ENCODE measurements at places on chromosomes 3 and 15.
A peak's percentile ranks its signal among the peaks of the same experiment; 100 is the strongest.

DNA sequence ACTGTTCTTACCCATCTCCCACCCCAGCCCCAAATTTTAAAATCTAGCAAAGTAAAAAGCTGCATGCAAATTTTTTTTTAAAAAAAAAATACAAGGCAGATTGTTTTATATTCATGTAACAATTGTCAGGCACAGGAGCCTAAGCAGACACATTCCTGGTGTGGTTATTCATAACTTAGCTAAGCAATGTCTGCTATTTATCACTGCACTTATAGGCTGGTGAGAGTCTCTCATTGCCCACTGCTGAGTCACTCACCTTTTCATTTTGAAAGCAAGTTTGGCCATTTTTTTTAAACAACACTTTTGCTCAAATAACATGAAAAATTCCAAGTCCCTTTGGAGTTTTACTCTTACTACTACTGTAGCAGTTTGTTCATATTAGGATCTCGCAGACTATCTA, 413.9 kb downstream of the RBMS3 start:
- DNase-seq: peak; percentile 92

GRCh38 chr15:70492240-70493177, 270.8 kb downstream of the UACA start:
- peak; percentile 100 for DNase-seq

GRCh38 chr3:197168606-197169005, 129.8 kb downstream of the DLG1 start:
- DNase-seq: peak; percentile 44

DNA sequence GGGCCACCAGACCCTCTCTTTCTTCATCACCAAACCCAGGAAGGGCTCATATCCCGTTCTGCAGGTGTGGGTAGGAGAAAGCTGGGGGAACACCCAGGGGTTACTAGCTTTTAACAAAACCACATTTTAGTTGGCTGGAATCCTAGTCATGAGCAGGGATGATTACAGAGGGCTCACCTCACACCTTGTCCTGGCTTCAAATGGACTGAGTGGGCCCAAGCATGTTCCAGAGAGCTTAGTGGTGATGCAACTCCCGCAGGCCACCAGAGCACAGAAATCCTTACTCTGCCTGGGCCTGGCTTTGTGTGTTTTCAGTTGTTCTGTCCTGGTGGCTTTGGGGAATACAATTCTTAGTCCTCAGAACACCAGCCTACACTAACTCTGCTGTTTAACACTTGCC, 56.8 kb upstream of the RYK start:
- no peak for DNase-seq

- DNase-seq: peak; percentile 65
Measured at GRCh38 chr15:56608140-56608778, 125.0 kb downstream of the ZNF280D start.

DNA sequence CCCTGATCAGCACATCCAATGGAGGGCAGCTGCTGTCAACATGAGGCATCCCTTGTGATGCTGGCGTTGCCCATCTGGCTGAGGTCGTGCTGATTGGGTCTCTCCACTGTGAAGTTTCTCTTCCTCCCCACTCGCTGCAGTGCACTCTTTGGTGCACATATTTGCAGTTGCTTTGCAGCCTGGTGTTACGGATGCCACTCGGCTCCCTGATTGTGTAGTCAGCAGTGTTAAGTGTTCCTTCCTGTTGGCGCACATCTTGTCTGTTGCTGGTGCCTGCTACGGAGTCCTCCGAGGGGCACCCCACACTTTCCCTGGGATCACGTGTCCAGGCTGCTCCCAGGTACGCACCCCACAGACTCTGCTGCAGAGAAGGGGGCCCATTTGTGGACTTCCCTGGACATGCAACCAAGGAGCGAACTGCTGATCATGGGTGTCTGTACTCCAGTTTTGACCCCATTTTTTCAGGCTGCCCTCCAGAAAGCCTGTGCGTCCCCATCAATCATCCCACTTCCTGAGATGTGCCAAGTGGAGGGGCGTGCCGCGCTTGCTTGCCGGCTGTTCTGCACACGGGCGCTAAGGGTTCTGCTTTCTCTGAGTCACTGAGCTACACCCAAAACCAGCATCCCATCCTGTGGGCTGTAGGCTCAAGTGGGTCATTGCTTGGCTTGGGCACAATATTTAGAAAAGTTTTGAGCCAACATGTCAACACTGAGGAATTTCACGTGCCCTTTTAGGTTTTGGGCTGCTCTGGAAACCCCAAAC, 98.6 kb downstream of the FBLN2 start:
- DNase-seq: peak; percentile 91

- peak; percentile 15 for DNase-seq
Measured at GRCh38 chr15:69200832-69201745, 40.7 kb downstream of the GLCE start.

GRCh38 chr3:167030082-167030725, 349.9 kb downstream of the ZBBX start:
- DNase-seq: no peak

DNA sequence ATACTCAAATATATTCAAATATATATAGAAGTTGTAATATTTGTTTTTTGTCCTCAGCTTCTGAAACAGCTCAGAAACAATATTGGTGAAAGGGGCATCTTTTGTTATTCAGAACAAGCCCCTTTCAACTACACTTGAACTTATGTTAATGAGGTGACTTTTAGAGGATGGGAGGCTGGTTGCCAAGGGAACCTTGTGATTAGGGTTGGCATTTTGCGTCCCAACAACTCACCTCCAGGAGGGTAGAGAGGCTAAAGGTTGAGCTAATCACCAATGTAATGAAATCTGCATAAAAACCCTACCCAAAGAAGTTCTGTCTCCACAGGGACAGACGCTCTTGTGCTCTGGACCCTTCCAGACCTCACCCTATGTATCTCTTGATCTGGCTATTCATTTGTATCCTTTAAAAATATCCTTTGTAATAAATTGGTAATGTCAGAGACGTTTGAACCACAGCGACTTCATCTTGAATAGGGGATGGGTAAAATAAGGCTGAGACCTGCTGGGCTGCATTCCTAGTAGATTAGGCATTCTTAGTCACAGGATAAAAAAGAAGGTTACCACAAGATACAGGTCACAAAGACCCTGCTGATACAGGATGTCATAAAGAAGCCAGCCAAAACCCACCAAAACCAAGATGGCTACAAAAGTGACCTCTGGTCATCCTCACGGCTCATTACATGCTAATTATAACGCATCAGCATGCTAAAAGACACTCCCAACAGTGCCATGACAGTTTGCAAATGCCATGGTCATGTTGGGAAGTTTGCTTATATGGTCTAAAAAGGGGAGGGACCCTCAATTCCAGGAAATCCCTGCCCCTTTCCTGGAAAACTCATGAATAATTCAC, 111.1 kb downstream of the FMN1 start:
- peak; percentile 69 for DNase-seq

DNA sequence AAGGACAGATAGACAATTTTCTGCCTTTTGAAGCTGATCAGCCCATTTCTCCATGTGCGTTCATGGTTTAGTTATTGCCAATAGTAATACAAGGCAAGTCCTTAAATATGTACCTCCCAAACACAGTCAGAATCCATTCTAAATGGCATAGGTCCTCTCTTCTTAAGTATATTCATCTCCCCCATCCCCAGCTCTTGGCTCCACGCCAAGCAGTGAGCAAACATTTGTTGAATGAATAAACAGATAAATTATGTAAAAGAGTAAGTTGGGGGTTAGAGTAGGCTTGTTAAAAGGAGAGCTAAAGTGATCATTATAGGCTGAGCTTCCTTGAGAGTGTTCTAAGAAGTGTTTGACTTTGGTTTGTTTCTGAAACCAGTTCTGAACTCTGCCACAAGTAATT, 241.3 kb downstream of the ITPR1 start:
- no peak for DNase-seq

GRCh38 chr3:21449738-21450137, 301.3 kb downstream of the ZNF385D start:
- no peak for DNase-seq

GRCh38 chr3:132261506-132261905, 55.7 kb upstream of the ACP3 start:
- no peak for DNase-seq

DNA sequence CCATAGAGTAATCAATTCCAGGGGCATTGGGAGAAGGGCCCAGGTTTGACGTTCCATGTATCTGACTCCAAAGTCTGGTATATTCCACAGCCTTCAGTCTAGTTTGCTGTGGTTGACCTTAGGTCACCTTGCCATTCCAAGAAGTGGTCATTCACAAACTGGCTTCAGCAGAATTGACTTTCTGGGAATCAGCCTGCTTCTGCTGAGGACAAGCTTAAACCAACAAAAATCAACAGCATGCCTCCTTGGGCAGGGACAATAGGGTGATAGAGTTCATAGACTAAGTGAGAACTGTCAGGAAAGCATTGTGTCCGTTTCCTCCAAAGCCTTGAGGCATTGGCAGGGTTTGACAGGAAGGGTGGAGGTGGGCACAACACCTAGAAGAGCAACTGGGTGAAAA, 24.1 kb upstream of the NDUFB4 start:
- no peak for DNase-seq

DNA sequence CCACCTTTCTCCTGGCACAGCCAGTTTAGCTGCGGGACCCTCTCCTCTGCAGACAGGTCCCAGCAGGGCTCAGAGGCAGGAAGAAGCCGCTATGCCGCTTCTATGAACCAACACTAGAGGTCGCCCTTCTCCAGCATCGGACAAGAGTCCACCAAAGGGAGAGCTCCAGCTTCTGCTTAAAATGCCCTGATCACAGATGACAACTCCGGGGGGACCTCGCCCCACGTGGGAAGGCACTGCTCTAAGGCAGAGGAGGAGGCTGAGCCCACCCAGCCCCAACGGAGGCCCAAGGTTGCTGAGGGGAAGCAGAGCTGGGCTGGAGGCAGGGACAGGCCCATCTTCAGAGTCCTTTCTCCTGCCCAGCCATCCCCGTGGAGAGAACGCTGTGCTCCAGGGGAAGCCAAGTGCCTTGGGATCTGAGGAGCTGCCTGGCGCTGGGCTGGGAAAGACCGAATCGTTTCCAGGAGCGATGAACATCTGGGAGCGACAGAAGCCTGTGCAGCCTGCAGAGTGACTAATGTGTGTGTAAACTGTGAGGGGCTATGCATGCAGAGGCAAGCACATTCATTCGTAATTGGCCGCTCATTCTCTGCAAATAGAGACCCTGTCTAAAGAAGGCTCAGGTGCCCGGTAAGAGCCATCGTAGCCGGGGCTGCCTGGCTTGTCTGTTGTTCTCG, 43.5 kb upstream of the BDH1 start:
- DNase-seq: peak; percentile 76

DNA sequence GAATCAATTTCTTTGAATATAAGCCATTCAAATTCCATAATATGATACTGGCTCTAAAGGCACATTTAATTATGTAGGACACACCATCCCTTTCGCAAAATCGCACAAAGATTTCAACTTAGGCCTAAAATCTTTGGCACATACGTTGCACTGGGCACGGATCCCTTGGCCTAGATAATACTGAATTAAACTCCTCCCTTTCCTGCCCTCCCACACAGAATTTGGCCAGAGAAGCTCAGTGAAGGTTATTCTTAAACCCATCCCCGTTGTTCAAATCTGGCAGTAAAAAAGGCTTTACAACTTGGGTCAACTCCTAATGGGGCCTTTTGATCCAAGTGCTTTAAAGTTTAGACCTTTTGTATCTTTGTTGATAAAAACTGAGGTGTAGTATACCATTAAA, 247.2 kb downstream of the PTPRG start:
- DNase-seq: no peak

DNA sequence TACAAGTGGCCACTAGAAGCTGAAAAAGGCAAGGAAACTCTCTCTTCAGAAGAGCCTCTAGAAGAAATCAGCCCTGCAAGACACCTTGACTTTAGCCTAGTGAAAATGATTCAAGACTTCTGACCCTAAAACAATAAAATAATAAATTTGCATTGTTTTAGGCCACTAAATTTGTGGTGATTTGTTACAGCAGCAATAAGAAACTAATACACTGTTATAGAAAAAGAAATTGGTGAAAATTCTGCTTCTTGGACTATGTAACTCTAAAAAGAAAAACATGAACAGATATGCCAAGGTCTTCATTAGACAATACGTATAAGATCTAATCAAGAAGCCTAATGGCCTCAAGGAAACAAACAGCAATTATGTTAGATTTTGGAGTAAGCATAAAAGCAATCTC, 36.1 kb downstream of the EXD1 start:
- DNase-seq: no peak

DNA sequence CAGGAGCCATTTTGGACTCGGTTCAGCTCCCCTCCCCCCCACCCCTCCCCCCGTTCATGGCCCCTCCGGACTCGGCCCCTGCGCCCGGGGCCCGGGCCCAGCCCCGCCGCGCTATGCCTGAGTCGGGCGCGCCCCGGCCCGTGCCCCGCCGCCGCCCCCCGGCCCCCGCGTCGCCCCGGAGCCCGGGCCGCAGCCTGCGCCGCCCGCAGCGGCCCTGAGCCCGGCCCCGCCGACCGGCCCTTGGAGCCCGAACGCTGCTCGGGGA, 155 bp downstream of the ACVR2B start:
- DNase-seq: no peak

GRCh38 chr15:57591237-57591821, 375 bp upstream of the MYZAP start:
- no peak for DNase-seq

DNA sequence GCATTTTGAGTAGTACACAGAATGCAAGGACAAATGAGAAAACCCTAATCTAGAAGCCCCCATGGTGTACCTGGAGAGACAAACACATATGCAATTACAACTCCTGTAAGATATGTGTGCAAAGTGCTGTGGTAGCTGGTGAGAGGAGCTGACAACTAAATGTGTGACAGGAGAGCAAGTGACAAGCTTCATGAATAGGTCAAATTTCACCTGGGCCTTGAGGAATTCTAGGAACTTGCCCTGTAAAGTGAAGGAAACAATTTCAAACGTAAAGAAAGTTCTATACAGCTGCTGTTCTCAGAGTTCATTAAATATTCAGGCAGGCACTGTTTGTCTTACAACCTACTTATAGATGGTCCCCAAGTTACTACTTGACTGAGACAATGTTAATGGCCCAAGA, 437.0 kb downstream of the TUSC7 start:
- no peak for DNase-seq

DNA sequence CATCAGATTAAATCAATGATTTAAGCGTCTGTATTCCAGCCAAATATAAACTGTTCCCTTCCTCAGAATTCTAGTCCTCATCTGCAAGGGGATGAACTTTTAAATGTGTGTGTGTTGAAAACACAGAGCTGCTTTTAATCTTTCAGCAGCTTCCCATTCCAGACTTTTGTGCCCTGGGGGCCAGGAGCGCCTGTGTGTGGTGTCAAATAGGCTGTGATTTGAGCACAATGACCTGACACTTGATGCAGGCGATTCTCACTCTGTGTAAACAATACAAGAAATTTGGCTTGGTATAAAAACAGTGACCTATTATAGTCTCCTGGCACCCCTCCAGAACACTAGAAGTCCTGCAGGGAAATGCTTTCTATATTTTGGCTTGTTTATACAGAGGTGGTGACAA, 274.6 kb upstream of the ROPN1 start:
- peak; percentile 73 for DNase-seq

GRCh38 chr3:126131881-126132750, 48.2 kb upstream of the SLC41A3 start:
- DNase-seq: no peak

DNA sequence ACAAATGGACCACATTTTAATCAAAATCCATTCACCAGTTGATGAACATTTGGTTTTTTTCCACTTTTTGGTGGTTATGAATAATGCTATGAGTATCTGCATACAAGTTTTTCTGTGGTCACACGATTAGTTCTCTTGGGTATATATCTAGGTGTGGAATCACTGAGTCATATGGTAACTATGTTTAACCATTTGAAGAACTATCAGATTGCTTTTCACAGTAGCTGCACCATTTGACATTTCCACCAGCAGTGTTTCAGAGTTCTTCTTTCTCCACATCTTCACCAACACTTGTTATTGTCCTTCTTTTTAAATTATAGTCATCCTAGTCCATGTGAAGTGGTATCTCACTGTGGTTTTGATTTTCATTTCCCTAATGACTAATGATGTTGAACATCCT, 33.3 kb upstream of the ATG7 start:
- peak; percentile 96 for DNase-seq

Measured in RPMI7951 (cell line).